ENCODE measurements at places on chromosomes 4 and X.

- DNase-seq: no peak
These were observed 17.7 kb downstream of the OTUD5 start for GRCh38 chrX:48939524-48940228.

- no peak for DNase-seq
These were observed 94.5 kb downstream of the RAPGEF2 start for GRCh38 chr4:159197260-159197884.

DNA sequence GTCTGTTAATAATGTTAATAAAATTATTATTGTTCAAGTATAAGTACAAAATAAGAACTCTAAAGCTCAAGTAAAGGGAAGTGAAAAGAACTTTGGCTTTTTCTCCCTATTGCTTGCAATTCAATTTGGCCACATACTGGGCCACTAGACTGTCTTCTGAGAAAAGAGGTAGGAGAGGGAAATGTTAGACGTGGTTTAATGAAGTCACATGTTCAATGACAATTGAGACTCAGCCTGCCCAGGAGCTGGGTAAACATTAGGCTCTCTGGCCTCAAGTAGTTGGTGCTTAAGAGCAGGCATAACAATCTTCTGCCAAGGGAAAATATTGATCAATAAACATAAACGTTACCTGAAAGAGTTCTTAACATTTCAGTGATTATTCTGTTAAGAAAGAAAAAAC lies 15.1 kb upstream of the PRSS12 start:
- no peak for DNase-seq

- DNase-seq: no peak
These were observed 52.6 kb upstream of the DCTD start for GRCh38 chr4:182969651-182970279.

- no peak for DNase-seq
These were observed 20.4 kb upstream of the DCTD start for GRCh38 chr4:182937268-182938204.

DNA sequence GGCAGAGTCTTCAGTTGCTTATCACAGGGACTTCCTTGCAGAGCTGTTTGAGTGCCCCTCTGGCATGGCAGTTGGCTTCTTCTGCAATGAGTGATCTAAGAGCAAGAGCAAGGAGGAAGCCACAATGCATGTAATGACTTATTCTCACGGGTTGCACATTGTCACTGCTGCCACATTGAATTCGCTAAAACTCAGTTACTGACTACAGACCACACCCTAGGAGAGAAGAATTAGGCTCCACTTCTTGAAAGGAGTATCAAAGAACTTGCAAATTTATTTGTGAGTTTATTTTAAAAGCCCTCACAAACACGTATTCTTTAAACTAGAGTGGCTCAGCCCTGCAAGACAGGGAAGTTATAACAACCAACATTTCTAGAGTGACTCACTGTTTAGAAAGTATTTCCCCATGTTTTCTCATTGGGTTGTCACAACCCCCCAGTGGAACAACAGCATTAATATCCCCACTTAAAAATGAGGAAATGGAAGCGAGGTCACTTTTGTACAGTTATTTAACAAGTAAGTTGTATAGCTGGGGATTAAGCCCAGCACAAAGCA lies 32.4 kb upstream of the RBPJ start:
- no peak for DNase-seq

DNA sequence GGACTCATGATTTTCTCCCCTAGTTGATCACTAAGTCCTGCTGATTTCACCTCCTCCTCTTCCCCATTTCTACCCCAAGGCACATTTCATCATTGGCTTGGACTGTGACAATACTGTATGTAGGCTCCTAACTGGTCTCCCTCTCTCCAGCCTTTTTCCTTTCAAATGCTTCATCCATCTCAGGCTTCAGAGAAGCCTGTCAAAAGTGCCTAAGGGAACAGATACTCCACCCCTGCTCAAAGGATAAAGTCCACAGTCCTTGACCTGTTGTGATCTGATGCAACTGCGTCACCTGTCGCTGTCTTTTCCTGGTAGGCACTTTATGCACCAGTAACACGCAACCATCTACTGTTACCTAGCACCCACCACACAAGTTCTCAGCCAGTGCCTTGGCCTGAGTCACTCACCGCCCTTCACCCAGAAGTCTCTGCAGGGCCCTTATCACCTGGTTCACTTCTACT lies 12.8 kb downstream of the SCARB2 start:
- no peak for DNase-seq

GRCh38 chrX:20715176-20715575 lies 448.5 kb upstream of the RPS6KA3 start:
- no peak for DNase-seq

DNA sequence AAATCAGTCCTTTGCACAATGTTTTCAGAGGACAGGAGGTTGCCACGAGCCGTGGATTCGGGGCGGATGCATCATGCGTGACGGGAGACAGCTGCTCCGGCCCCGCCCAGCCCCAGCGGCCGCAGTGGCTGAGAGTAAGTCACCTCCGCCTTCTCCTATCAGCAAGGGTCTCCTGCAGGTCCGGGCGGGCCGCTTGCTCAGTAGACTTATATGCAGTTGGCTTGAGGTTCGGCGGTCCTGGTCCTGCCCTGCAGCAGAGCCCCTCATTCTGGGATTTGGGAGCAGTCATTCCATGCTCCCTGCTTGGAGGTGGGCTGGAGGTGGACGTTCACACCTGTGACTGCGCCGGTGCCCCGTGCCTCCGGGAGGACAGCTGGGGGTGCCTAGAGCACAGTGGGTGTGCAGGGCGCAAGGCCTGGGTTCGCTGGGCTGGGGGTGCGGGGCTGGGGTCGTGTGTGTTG lies 86.3 kb upstream of the ADRA2C start:
- no peak for DNase-seq

DNA sequence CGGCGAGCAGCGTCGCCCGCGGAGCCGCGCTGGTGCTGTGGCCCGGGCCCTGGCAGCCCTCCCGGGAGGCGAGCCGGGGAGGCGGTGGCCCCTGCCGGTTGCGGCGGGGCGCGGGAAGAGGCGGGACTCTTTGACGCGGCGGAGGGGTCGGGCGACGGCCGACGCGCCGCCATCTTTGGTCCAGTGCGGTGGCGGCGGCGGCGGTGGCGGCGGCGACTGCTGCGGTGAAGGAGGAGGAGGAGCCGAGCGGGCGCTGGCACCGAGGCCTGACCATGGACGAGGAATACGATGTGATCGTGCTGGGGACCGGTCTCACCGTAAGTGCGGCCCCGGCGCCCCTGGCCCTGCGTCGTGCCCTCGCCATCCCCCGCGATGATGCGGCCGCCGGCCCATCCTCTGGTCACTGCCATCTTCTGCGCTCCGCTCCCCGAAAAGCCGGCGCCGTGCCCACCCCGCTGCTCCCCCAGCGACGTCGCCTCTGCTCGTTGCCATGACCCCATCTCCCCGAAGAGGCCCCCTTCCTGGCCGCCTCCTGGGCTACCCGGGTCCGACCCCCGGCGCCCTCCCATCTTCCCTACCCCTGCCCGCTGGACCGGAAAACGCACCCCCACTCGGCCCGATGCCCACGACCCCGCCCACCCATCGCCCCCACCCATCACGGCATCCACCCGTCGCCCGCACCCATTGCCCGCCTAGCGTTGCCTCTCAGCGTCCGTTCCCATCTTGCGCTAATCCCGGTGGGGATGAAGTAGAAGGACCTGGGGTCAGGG lies at the start of gene GDI1:
GDI1 (plus strand) TSS at position 172 of the 770 bp plus-strand sequence; CDS start at position 273, 101 bp downstream.
- DNase-seq: peak; percentile 46

DNA sequence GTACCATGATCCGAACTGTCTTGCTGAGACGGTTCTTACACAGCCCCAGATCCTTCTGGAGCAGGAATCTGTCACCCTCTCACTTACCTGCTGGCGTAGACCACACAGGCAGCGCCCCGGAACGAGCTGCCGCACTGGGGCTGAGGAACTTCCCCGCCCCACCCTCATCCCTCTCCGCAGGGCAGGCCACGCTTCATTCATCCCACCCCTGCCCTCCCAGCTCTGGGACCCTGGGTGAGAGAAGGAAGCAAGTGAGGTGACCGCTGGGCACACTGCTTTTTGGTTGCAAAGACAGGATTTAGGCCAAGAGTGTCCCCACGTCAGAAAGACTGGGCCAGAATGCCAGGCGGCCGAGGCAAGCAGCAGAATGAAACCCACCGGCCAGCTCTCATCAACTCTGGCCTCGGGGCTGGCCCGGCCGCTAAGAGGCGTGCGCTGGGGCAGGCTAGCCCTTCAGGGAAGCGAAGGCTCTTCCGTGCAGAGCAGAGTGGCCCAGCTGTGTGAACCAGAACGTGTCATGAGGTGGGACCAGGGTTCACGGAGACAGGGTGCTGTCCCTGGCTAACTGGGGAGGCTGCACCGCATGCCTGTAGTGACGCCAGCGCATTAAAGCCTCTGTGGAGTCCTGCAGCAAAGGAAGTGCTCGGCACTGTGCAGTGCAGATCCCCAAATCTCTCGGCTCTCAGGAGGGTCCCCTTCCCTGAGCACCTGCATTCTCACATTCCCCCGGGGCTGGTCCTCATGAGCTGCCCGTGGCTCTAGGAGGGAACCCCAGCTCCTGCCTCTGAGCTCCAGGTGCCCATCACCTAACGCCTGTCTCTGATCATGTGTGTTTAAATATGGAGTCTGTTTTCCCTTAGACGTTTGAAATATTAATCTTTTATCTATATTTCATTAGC lies 6.4 kb downstream of the LRPAP1 start:
- peak; percentile 3 for DNase-seq

DNA sequence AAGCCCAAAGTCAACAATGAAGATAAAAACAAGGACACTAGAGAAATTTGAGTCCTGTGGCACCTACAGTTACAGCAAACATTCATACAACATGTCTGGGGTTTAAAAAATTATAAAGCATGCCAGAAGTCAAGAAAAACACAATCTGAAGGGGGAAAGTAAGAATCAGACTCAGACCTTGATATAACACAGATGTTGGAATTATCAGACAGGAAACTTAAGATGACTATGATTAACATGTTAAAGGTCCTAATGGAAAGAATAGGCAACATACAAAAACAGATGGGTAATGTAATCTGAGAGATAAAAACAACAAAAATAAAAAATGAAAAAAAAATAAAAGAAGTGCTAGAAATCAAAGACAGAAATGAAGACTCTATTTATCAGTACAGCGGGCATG lies 446.5 kb downstream of the SPRY1 start:
- no peak for DNase-seq

Data from endothelial cell (in vitro differentiated cells).